ENCODE measurements at places on chromosomes 13 and 19. TPM values are rescaled to one million over a fixed set of nuclear protein-coding genes. Genes with fewer than 3 reads are reported as not detected.

GRCh38 chr13:72198967-72199560 lies 332.1 kb upstream of the DACH1 start:
- no peak overlapping the region for H3K27ac ChIP-seq
- no peak overlapping the region for H3K4me3 ChIP-seq
- H3K27me3 ChIP-seq, result no peaks in the 10 kb centered on the region
- no peaks in the 10 kb centered on the region for H3K36me3 ChIP-seq

GRCh38 chr19:55685776-55686175 lies 10.8 kb downstream of the EPN1 start:
- H3K27me3 ChIP-seq, result no peaks in the 10 kb centered on the region
- no peak overlapping the region for H3K4me3 ChIP-seq
- H3K27ac ChIP-seq, result no peak overlapping the region
- H3K36me3 ChIP-seq, result peaks cover 12% of the 10 kb centered on the region

GRCh38 chr13:113930671-113931637 lies 42.9 kb downstream of the C13orf46 start:
- H3K27me3 ChIP-seq, result peaks cover 91% of the 10 kb centered on the region
- no peaks in the 10 kb centered on the region for H3K36me3 ChIP-seq
- H3K4me1 ChIP-seq, result peaks cover 19% of the 10 kb centered on the region

GRCh38 chr13:45833663-45834375 lies 17.7 kb downstream of the SIAH3 start:
- no peaks in the 10 kb centered on the region for H3K27me3 ChIP-seq
- no peak overlapping the region for H3K4me3 ChIP-seq

Gene ZNF583
- total RNA-seq, result 3.5 TPM

Gene FXYD1
- not detected for total RNA-seq

All from activated CD8-positive, alpha-beta memory T cell treated with anti-CD3 and anti-CD28 coated beads, Interleukin-2, amount 10 ng/mL, durations not matched to agents 7 days and 5 days (primary cell).